ENCODE measurements at places on chromosomes 7 and 10.

DNA sequence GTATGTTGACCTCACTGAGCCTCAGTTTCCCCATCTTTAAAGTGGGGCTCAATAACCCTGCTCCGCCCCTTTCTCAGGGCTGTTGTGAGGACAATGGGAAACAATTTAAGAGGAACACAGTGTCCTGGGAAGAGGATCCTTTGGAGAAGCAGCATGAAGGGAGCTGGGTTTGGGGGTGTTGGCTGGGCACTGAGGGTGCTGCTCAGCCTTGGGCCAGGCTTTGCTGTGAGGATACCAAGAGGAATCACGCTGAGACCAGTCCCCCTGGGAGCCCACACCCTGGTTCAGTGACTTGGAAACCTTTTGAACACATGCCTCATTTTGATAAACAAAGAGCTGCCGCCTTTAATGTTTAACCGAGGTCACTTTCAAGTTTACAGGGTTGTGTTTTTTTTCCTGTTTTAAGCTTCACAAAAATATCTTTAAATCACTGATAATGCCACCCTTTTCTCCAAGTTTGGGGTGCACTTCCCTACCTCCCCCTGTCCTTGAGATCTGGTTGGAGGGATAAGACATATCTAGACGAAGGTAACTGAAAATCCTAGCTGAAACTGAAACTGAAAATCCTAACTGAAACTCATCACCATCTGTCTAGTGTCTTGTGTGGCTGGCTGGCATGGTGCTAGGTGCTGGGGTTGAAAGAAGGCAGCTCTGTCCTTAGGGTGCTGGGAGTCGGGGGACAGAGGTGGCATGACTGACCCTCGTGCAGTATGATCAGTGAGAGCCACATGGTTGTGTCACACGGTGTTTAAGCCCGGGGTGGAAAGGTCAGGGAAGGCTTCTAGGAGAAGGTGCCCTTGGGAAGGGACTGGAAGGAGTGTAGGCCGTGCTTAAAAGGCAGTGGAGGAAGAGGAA is 27.7 kb downstream of the ZNF775 start:
- H3K27ac ChIP-seq, result peak overlapping the region; percentile 94
- no peak for DNase-seq
- H3K27me3 ChIP-seq, result no peaks in the 10 kb centered on the region
- H3K4me1 ChIP-seq, result peaks cover 47% of the 10 kb centered on the region
- H3K36me3 ChIP-seq, result peaks cover 6% of the 10 kb centered on the region

DNA sequence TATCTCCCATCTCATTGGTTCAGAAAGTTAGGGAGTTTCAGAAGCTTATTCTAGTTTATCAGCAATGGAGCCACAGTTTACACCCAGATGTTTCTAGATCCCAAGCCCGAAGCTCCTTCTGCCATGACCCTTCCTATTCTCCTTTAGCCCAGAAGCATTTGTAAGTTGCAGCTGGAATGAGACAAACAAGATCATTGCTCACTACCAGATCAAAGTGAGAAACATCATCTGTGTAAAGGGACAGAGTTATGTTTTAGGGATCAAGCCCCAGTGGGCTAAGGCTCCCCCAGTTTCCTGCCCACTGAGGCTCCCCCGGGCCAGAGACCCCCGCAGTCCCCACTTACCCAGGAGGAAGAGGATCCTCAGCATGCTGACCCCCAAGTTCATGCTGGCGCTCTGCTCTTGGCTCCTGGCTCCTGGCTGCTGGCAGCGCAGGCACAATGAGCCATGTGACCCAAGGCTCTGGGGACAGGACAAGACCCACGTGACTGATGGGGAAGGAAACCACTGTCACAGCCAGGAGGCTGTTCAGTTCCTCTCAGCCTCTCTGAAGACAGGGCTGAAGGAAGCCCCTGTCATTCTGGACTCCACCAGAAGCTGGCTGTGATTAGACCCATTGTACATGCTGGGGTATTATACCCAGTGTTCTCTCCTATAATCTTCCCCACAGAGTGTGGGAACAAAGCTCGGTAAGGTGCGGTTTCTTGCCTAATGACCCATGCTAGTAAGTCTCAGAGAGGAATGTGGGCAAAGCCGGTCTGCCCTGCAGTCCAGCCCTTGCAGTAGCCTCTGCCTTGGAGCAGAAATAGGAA is at the start of gene TMEM273:
Gene TMEM273, minus strand, starts transcription at position 442 of the 812 bp plus-strand sequence. Its CDS starts 55 bp downstream, at position 387.
- DNase-seq, result no peak
- H3K36me3 ChIP-seq, result no peaks in the 10 kb centered on the region

GRCh38 chr7:10316488-10316887 is 657.2 kb upstream of the PHF14 start:
- H3K36me3 ChIP-seq, result peaks cover 5% of the 10 kb centered on the region
- H3K4me3 ChIP-seq, result no peak overlapping the region
- no peaks in the 10 kb centered on the region for H3K4me1 ChIP-seq
- no peaks in the 10 kb centered on the region for H3K27me3 ChIP-seq
- no peak overlapping the region for H3K27ac ChIP-seq

DNA sequence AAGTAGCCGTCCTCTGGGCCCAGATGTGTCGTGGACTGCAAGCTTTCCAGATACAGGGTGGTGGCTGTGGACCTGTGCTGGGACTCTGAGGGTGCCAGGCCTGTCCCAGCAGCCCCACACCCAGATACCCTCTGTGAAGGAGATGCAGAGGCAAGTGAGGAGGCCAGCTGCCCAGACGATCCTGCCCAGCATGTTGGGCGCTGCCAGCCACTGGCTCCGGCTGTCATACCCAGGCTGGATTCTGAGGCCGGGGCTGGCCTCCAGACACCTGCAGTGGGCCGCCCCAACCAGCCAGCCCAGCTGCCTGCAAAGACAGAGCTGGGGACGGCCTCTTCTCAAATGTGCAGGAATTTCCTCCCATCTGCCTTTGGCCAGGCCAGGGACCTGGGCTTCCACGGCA is 39.1 kb upstream of the EBF3 start:
- H3K4me1 ChIP-seq, result no peaks in the 10 kb centered on the region
- no peak for DNase-seq
- H3K4me3 ChIP-seq, result no peak overlapping the region
- H3K27ac ChIP-seq, result no peak overlapping the region

GRCh38 chr10:133379152-133379800 is at the start of gene PAOX:
TSS of gene PAOX (plus strand) at chr10:133379262. CDS start at chr10:133379317, 55 bp downstream.
- H3K4me1 ChIP-seq, result no peaks in the 10 kb centered on the region
- H3K27me3 ChIP-seq, result peaks cover 64% of the 10 kb centered on the region
- H3K4me3 ChIP-seq, result peak within 1 kb of the TSS; percentile 72
- DNase-seq, result peak; percentile 70
- H3K36me3 ChIP-seq, result no peaks in the 10 kb centered on the region

DNA sequence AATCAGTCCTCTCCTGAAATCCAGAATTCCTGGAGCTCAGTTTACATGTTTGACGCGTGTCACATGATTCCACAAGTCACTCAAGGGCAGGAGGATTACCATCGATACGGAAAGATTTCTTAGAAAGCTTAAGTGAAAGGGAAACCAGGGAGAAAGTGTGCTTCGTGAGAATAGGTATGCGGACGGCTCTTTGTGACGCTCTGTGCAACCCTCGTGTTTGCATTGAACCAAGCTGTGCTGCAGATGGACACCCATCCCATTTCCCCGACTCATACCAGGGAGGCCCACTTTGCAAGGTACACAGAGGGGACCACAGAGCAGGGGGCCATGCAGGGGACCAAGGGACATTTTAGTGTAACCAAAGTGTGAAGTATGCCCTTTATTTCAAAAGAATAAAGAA is 43.2 kb downstream of the IKZF1 start:
- H3K36me3 ChIP-seq, result no peaks in the 10 kb centered on the region
- peaks cover 14% of the 10 kb centered on the region for H3K4me1 ChIP-seq
- H3K27ac ChIP-seq, result no peak overlapping the region
- no peak for DNase-seq

DNA sequence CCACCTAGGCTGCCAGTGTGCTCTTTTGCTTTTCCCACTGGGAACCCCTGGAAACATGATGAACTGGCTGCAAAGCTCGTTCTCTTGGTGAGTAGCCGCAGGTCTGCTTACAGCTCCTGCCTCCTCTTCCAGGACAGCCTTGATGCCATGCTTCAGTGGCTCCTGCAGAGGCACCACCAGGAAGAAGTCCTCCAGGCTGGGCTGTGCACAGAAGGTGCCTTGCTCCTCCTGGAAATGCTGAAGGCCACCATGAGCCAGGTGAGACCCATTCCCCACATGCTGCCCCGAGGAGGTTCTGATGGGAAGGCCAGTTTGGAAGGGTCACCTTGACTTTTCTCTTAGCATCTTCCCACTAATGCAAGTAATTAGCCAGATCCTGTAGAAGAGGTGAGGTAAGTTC is 125.8 kb downstream of the LRRC18 start:
- H3K36me3 ChIP-seq, result no peaks in the 10 kb centered on the region
- no peak overlapping the region for H3K4me3 ChIP-seq
- no peak for DNase-seq
- peaks cover 10% of the 10 kb centered on the region for H3K4me1 ChIP-seq
- H3K27me3 ChIP-seq, result peaks cover 71% of the 10 kb centered on the region
- no peak overlapping the region for H3K27ac ChIP-seq

DNA sequence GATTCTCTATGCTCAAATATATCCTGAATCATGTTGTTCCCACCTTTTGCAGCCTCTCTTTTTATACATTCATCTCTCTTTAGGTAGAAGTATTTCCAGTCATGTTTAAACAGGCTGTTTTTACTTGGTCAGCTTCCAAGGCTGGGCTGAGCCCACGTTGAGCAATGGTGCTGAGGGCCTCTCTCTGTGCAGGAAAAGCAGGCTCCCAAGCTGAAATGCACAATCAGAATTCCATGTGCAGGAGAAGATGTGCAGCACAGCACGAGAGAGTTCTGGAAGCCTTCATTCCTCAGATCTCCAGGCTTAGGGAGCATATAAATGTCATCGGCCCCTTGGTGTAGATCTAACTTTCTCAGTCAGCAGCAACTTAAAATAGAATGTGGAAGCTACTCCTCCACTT is 588.5 kb downstream of the TNS3 start:
- no peaks in the 10 kb centered on the region for H3K27me3 ChIP-seq
- no peak overlapping the region for H3K4me3 ChIP-seq
- no peak overlapping the region for H3K27ac ChIP-seq
- no peaks in the 10 kb centered on the region for H3K4me1 ChIP-seq
- no peaks in the 10 kb centered on the region for H3K36me3 ChIP-seq

- no peak overlapping the region for H3K4me3 ChIP-seq
- no peaks in the 10 kb centered on the region for H3K27me3 ChIP-seq
- H3K36me3 ChIP-seq, result peaks cover 30% of the 10 kb centered on the region
- no peak overlapping the region for H3K27ac ChIP-seq
- H3K4me1 ChIP-seq, result no peaks in the 10 kb centered on the region
- DNase-seq, result no peak
Observed at GRCh38 chr10:37222046-37222445, 96.6 kb downstream of the ANKRD30A start.

DNA sequence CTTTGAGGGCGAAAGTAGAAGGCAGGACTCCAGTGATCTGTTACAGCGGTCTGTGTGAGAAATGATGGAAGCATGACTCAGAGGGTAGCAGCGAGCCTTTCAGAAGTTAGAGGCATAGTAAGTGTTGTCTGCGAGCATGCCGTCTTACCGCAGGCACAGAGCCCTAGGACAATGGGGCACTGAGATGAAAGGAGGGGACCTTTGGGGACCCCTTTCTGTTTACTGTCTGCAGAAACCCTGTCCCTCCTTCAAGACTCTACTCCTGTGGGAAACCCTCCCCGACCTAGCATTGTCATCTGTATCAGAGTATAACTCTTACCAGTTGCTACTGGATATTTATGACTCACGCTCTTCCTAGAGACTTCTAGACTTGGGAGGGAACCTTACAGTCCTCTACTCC is 87.2 kb upstream of the AGK start:
- H3K4me1 ChIP-seq, result peaks cover 32% of the 10 kb centered on the region
- H3K4me3 ChIP-seq, result no peak overlapping the region
- H3K36me3 ChIP-seq, result no peaks in the 10 kb centered on the region
- H3K27me3 ChIP-seq, result no peaks in the 10 kb centered on the region
- DNase-seq, result no peak

DNA sequence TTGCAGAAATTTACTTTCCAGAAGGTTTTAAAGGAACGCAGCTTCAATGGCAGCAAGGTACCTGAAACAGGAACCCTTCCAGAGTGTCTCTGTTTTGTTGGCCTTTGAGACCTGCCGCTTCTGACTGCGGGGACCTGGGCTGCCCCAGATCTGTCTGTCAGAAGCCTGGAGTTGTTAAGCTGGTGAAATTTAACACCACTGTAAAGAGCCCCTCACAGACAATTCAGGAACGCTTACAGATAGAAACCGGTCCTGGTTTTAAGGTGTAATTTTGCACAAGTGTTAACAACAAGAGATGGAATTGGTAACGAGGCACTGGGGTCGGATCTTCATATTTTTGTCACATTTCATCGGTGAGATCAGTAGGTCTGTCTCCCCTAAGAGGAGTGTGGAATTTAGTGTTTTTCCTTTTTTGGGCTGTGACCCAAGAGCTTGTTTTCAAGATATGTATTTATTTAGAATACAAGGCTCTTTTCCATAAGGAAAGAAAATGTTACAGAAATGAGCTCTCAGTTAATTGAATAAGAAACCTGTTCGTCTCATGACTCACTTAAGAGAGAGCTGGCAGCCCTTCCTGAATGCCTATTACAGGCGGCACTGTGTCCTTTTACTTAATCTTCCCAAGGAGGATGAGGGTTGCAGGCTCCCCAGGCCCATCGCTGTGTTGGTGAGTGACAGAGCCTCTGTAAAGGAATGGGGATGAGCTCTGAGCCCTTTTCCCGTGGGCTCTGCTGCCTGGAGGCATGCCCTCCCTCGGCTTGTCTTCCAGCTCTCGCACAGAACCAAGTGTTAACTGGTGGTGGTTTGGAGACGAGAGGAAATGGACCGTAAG is 168.7 kb downstream of the CUX1 start:
- DNase-seq, result no peak
- peaks cover 13% of the 10 kb centered on the region for H3K36me3 ChIP-seq
- H3K4me1 ChIP-seq, result peaks cover 50% of the 10 kb centered on the region

DNA sequence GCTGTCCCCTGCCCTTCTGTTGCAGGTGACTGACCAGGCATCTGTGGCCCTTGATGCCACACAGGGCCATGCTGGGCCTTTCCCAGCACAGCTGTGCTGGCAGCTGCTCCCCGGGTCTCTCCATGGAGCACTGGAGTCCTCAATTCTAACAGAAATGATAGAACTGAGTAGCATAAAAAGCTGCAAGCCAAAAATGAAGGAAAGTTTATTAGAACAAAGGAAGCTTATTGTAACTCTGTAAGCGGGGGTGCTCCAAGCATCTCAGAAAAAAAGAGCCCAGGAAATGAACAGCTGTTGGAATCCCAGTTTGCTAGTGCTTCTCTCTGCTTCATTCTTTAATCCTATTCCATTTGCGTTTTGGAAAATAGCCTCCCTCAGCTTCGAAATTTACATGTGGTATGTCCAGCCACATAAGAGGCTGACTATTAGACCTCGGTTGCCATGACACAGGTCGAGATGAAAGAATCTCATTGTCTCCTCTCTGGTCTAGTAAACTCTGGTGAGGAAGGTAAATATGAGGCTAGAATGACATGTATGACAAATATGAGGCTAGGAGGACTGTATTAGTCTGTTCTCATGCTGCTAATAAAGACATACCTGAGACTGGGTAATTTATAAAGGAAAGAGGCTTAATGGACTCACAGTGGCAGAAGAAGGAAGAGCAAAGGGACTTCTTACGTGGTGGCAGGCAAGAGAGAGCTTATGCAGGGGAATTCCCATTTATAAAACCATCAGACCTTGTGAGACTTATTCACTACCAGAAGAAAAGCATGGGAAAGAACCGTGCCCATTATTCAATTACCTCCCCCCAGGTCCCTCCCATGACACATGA is 23.7 kb downstream of the EPDR1 start:
- no peak overlapping the region for H3K27ac ChIP-seq
- no peaks in the 10 kb centered on the region for H3K27me3 ChIP-seq
- no peak overlapping the region for H3K4me3 ChIP-seq
- H3K36me3 ChIP-seq, result no peaks in the 10 kb centered on the region
- peaks cover 12% of the 10 kb centered on the region for H3K4me1 ChIP-seq
- no peak for DNase-seq
